ENCODE measurements at places on chromosomes 2 and 18. TPM values are rescaled to one million over a fixed set of nuclear protein-coding genes. Genes with fewer than 3 reads are reported as not detected.

DNA sequence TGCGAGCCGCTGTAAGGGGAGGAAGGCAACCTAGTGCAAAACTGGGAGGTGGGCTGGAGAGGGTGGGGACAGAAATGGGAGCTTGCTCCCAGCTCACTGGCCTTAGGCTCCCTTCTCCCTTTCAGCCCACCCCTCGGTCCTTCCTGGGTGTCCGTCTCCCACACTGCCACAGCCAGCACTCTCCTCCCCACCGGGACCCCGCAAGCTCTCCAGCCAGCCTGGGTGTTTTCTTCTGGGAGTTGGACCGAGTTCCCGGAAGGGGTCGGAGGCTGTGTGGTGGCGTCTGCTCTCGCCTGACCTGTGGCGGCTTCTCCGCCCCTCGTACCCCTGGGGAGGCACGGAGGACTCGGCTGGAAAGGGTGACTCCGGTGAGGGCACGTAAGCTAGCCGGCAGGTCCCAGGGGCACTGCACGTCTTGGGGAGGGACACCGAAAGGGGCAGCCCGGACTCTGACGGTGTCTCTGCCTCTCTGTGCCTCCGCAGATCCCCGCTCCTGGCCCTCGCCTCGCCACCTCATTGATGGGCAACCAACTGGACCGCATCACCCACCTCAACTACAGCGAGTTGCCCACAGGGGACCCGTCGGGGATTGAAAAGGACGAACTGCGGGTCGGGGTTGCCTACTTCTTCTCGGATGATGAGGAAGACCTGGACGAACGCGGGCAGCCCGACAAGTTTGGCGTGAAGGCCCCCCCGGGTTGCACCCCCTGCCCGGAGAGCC lies 1.1 kb downstream of the LRATD1 start:
- H3K4me1 ChIP-seq: peaks cover 5% of the 10 kb centered on the region
- peak overlapping the region; percentile 50 for H3K4me3 ChIP-seq
- H3K27me3 ChIP-seq: no peaks in the 10 kb centered on the region
- peak overlapping the region; percentile 80 for H3K27ac ChIP-seq

DNA sequence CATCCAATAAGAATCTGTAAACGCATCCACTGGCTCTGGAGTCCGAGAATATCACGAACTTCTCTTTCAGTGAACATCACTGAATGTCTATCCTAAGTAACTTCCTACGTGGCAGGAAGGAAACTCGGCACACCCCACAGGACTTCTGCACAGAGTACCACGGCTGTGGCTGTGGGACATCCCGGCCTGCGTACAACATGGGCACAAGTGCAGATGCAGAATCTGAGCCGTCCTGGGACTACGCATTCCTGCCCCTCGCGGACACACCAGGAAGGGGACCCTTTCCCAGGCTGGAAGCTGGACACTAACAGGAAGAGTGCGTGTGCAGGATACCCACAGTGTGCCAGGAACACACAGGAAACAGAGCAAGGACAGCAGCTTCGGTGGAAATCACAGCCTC lies 60.6 kb downstream of the ZNF516 start:
- no peaks in the 10 kb centered on the region for H3K27me3 ChIP-seq
- DNase-seq: no peak
- no peak overlapping the region for H3K4me3 ChIP-seq
- no peak overlapping the region for H3K27ac ChIP-seq

- H3K36me3 ChIP-seq: no peaks in the 10 kb centered on the region
- H3K4me1 ChIP-seq: no peaks in the 10 kb centered on the region
- H3K27ac ChIP-seq: no peak overlapping the region
- no peaks in the 10 kb centered on the region for H3K27me3 ChIP-seq
- DNase-seq: no peak
These were observed 392.1 kb downstream of the CDH19 start for GRCh38 chr18:66211749-66212148.

Gene DAPL1
- not detected for total RNA-seq

GRCh38 chr2:20482725-20483124 lies 35.9 kb downstream of the RHOB start:
- no peak overlapping the region for H3K4me3 ChIP-seq
- no peaks in the 10 kb centered on the region for H3K27me3 ChIP-seq
- no peaks in the 10 kb centered on the region for H3K36me3 ChIP-seq
- H3K4me1 ChIP-seq: peaks cover 11% of the 10 kb centered on the region
- peak overlapping the region; percentile 75 for H3K27ac ChIP-seq

Gene NPAS2
- total RNA-seq: 10.2 TPM

Gene TMEM247
- total RNA-seq: not detected

DNA sequence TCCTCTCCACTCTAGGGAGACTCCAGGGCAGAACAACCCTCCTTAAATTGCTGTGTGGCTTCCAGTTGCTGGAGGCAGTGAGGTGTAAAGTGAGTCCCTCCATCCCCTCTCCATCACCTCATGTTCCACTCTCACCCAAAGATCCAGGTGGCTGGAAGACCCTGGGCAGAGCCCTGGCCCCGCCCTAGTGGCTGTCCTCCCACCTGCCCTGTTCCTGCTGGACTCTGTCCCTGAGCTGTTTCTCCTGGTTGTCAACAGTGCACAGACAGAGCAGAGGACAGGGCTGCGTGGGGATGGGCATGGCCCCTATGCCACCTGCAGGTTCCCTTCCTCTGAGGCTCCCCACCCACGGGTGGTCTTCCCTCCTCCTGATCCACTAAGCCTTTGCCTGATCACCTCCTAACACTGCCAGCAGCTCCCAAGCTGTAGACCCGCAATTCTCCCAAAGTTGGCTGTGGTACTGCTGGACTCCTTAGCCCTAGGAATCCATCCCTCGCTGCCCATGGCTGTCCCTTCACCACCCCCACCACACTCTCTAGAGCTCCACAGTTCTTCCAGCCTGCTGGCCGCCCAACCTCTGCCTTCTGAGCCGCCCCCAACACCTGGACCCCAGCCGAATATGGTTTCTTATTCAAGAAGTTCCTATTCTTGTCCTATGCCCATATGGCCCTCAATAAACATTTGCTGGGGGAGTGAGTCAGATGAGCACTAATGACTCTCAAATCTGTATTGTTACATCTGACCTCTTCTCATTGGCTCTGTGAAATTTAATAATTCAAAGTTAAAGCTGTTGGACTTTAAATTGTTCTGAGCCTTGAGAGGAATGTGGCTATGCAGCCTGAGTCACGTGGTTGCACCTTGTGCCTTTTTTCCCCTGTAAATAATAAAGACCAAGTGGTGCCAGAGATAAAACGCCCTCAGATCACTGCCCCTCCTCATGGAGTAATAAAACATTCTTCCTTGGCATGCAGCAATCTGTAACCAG lies 260.0 kb upstream of the HS6ST1 start:
- H3K36me3 ChIP-seq: no peaks in the 10 kb centered on the region
- H3K4me1 ChIP-seq: no peaks in the 10 kb centered on the region
- no peak for DNase-seq
- H3K27me3 ChIP-seq: no peaks in the 10 kb centered on the region
- H3K27ac ChIP-seq: no peak overlapping the region

DNA sequence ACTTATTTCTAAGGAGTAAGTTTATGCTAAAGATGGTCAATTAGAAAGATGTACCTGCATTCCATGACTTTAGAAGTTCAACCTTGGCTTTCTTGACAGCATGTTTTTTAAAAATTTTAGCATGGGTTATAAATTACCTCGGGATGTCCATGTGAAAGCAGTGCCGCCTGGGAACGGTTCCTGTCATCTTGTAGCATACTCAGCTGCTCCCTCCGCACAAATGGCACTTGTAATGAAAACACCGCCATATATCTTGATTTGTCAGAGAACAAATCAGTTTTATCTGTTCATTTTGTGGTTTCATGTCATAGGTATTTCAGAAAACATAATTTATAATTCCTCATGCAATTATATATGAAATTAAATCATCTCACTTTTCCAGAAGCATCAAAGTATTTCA lies 38.3 kb downstream of the SATB2 start:
- no peaks in the 10 kb centered on the region for H3K4me1 ChIP-seq
- H3K27me3 ChIP-seq: no peaks in the 10 kb centered on the region
- no peaks in the 10 kb centered on the region for H3K36me3 ChIP-seq
- H3K27ac ChIP-seq: no peak overlapping the region
- no peak overlapping the region for H3K4me3 ChIP-seq
- no peak for DNase-seq

DNA sequence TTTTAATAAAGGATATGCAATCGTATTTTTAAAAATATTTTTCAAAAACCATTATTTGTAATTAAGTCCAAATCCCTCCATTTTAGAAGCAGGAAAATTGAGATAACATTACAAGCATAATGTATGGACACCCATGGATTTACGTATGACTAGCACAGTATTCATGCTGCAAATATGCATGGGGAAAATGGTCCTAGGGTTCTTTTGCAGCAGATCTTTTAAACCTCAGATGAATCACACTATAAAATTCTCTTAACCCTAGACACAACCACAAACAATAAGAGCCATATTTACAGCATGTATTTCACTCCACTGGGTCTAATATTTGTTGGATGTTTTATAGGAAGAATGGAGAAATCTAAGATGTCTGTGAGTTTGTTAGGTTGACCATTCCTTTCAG lies 453.4 kb downstream of the TGIF1 start:
- H3K27me3 ChIP-seq: no peaks in the 10 kb centered on the region
- DNase-seq: no peak
- no peak overlapping the region for H3K4me3 ChIP-seq
- H3K4me1 ChIP-seq: no peaks in the 10 kb centered on the region
- no peaks in the 10 kb centered on the region for H3K36me3 ChIP-seq
- no peak overlapping the region for H3K27ac ChIP-seq

GRCh38 chr2:111626037-111626864 lies 257.7 kb downstream of the ANAPC1 start:
- no peak overlapping the region for H3K4me3 ChIP-seq
- no peak overlapping the region for H3K27ac ChIP-seq
- H3K27me3 ChIP-seq: no peaks in the 10 kb centered on the region

DNA sequence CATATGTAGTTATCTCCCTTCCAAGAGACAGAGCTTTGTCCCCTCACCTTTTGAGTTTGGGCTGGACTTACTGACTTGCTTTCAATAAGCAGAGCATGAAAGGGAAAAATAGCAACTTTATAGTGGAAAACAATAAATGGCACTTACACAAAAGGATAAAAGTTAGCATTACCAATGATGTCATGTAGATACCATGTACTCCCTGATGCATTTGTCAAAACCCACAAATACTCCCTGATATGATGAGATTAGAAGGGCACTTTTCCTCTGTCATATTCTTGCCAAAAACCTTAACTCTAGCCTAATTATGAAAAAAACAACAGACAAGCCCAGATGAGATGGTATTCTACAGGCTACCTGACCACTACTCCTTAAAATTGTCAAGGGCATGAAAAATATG lies 16.0 kb downstream of the HIBCH start:
- H3K27ac ChIP-seq: no peak overlapping the region
- no peaks in the 10 kb centered on the region for H3K36me3 ChIP-seq
- no peak for DNase-seq
- no peak overlapping the region for H3K4me3 ChIP-seq
- H3K27me3 ChIP-seq: no peaks in the 10 kb centered on the region

- no peaks in the 10 kb centered on the region for H3K27me3 ChIP-seq
- no peaks in the 10 kb centered on the region for H3K36me3 ChIP-seq
- DNase-seq: no peak
- H3K4me3 ChIP-seq: no peak overlapping the region
- H3K27ac ChIP-seq: no peak overlapping the region
These were observed 58.6 kb upstream of the FBXO11 start for GRCh38 chr2:47964722-47965434.

DNA sequence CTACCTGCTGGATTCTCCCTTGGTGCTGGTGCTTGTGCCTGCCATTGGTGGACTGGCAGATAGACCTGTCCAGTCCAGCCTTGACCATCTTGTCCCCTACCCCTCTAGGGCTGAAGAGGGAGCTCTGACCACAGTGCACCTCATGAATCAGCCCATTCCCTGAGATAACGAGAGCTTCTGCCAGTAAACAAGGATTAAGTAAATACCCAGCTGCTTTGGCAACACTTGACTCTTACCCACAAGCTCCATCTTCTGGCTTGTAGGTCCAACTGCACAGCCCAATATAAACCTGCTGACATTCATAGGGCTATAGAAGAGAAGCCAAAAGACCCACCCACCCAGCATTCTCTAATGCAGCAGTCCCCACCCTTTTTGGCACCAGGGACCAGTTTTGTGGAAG lies 186.4 kb downstream of the PIK3C3 start:
- no peak for DNase-seq
- no peaks in the 10 kb centered on the region for H3K36me3 ChIP-seq
- no peaks in the 10 kb centered on the region for H3K27me3 ChIP-seq
- no peak overlapping the region for H3K4me3 ChIP-seq
- H3K27ac ChIP-seq: no peak overlapping the region

Gene OTX1
- total RNA-seq: not detected

DNA sequence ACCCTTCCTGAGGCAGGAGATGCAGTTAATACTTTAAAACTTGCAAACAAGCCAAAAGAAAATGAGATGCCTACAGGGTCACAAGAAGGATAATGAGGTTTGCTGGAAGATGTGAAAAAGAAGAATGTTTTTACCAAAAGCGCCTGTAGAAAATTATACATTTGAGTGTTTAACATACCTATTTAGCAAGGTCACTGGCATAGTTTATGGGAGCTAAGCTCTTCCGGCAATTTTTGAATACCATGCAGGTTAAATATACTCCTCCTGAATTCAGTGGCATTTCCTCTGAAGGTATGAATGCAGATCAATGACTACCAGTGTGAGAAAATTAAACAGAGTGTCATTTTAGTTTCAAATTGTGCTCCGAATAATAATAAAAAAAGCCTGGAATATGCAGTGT lies 21.2 kb upstream of the MAP3K20 start:
- DNase-seq: no peak
- H3K4me1 ChIP-seq: no peaks in the 10 kb centered on the region
- H3K4me3 ChIP-seq: no peak overlapping the region

Gene SPR
- 9.3 TPM for total RNA-seq

DNA sequence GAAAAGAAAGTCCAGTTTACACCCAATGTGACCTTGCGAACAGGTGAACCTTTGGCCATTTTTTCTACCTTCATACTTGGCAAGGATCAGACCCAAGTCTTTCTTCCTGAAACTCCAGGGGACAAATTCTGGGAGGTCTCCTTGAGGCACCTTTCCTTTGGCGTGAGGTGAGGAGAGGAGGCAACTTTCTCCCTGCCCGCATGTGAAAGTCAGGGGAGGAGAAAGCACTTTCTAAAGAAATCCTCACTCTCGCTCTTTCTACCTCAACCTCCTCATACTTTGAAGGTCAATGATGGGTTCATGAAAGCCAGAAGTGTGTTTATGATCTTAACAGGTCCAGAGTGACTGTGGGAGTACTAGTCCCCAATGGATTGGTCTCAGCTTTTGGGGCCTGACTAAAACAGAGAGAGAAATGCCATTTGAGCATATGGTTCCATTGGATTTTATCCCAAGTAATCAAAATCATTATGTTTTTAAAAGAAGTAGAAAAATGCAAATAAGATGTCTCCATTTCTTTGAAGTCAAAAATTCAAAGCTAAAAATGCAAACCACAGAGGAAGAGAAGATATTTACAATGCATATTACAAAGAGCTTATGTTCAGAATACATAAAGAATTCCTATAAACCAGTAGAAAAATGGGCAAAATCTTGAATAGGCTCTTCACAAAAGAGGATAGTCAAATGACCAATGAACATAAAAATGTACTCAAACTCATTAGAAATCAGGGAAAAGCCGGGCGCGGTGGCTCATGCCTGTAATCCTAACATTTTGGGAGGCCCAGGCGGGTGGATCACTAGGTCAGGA lies 15.6 kb upstream of the PPM1B start:
- peaks cover 2% of the 10 kb centered on the region for H3K4me1 ChIP-seq
- DNase-seq: no peak
- no peaks in the 10 kb centered on the region for H3K27me3 ChIP-seq
- H3K36me3 ChIP-seq: no peaks in the 10 kb centered on the region
- H3K27ac ChIP-seq: no peak overlapping the region
